ENCODE measurements at places on chromosomes 5 and 9.

DNA sequence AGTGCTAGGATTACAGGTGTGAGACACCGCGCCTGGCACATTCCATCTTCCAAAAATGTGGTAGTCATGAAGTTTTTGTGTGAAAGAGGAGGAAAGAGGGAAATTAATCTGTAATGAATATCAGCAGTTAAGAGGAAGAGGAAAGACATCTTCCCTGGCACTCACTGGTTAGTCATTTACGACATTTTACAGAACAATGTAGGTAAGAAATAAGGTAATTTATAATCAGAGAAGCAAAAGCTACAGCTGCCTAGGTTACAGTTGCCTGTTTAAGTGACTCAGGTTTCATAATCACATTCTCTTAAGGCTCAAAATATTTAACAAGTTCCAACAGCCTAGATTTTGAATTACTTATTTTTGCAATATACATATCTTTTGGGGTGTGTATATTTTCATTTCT lies 26.9 kb downstream of the CNOT6 start:
- no peak for DNase-seq

DNA sequence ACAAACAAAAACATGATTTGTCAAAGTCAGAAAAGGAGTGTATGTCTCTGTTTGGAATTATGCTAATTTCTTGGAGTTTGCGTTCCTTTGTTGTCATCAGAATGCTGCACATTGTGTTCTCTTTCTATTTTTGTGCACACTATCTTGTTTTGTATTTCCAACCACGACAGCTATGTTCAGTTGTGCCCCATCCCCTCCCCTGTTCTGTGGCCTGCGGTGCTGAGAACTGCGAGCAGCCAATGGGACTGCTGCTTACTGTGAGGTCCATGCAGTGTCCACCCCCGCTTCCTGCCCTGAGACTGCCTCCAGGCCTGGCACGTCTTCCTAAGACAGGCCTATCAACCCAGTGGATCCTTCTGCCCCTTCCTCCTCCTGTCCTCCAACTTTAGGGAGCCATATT lies 76.8 kb downstream of the PALM2AKAP2 start:
- no peak for DNase-seq

GRCh38 chr5:108084105-108084504 lies 297.8 kb downstream of the FBXL17 start:
- no peak for DNase-seq

GRCh38 chr5:14415698-14416074 lies 165.9 kb upstream of the OTULINL start:
- no peak for DNase-seq

GRCh38 chr5:77957-78804 lies 13.8 kb upstream of the PLEKHG4B start:
- DNase-seq: no peak

DNA sequence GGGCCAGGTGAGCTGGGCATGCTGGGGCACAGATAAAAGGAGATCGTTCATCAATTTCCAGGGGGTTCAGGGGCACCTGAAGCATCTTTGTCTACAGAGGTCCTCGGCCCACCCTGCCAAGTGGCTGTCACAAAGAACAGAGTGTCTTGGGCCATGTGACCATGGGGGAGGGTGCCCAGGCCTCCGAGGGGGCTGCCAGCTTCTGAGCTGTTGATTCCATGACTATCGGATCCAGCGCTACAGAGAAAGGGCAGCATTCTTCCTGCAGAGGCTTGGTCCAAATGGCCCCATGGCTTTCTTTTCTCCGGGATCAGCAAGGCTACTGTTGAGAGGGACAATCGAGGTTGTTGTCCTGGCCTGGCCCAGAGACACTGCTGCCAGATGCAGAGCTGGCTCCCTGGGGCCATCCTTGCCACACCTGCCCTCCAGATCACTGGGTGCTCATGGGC lies 289.2 kb downstream of the ZSWIM6 start:
- DNase-seq: no peak

GRCh38 chr9:132090771-132091170 lies 11.1 kb upstream of the MED27 start:
- no peak for DNase-seq

- DNase-seq: no peak
These were observed 496 bp downstream of the MAPK9 start for GRCh38 chr5:180291234-180291940.

- no peak for DNase-seq
These were observed 27.1 kb upstream of the PSAT1 start for GRCh38 chr9:78269784-78270183.

DNA sequence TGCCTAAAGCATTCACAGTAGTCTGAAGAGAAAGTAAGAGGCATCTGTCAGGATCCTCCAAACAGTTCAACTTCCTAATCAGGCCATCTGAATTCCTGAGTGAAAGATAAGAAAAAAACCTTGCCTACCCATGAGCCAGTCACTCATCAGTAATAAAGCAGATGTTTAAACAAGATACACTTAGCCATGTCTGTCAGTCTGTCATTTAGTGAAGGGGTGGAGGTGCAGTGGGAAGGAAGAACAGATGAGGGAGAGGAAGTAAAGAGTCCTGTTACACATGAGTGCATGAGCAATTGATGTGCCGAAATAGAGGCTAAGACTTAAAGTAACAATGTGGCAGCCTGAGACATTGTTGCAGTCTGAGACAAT lies 29.9 kb upstream of the DMRTA1 start:
- no peak for DNase-seq

DNA sequence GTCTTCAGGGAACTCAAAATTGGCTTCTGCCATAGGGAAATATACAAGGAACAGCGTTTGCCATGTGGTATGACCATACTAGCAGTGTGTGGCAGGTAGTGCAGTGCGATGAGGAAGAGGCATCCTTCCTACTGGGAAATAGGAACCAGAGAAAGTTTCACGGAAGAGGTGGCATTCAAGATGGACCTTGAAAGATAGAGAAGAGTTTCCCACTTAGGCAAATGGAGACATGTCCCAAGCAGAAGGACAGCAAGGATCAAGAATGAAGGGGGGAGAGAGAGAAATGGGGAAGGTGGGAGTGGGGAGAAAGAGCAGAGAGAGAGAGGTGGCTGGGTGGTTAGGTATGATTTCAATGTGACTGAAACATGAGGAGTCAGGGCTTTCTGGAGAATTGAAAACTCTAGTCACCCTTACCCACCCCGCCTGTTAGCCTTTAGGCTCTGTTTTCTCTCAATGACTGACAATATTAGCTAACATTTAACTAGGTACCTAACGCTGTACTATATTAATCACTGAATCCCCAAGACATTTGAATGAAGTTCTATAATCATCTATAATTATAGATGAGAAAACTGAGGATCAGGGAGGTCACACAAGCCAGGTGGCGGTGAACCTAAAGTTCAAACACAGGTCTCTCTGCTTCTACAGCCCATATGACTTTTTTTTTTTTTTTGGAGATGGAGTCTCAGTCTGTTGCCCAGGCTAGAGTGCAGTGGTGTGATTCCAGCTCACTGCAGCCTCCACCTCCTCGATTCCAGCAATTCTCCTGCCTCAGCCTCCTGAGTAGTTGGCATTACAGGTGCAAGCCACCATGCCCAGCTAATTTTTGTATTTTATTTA lies 171.3 kb downstream of the NR3C1 start:
- DNase-seq: no peak

DNA sequence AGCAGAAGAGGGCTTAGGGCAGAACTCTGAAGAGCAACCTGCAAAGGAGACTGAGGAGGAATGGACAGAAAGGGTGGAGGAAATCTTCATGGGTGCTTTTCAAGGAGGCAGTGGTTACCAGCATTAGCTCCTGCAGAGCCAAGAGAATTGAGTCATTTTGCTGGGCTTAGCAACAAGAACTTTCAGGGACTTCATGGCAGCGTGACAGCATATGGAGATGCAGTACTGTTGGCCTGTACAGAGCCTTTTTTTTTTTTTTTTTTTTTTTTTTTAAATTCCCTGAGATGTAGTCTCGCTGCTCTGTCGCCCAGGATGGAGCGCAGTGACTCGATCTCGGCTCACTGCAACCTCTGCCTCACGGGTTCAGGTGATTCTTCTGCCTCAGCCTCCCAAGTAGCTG lies 296.0 kb upstream of the DMRT1 start:
- no peak for DNase-seq

DNA sequence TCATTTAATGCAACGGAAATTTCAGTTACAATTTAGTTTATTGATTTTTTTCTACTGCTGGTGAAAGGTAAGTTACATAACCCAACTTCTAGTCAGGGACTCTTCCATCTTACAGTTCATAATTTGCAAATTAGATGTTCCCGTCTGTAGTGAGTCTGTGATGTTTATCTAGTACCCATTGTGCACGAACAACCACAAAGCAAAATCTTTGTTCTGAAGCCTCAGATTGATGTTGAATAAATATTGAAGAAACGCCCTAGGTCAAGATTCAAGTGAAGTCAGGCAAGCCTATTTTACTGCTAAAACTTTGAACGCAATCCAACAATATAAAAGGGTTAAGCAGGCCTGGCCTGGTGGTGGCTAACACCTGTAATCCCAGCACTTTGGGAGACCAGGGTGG lies 43.1 kb downstream of the BASP1 start:
- no peak for DNase-seq

DNA sequence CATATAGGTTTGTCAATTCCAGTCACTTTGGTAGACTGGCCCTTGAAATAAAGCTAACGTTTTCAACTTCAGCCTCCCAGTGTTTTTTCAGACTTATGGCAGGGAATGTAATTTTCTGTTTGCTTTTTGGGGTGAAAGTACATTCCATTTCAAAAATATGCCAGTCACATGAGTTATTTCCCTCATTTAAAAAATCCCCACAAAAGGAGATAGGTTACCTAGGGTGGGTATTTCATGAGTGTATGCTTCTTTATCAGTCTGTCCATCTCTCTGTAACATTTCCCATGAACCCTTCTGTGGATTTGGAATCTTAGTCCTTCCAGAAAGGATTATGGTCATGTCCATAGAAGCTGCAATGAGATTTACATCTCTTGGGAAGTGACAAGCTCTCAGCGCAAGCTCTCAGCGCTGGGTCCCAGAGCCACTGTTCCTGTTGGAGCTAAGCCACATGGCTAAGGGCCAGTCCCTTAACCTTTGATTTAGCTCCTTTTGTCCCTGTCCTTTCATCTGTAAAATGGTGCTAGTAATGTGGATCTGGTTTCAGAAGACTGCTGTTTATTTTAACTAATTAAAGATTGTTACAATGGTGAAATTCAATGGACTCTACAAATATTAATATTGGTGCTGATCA lies 294.9 kb downstream of the NR3C1 start:
- DNase-seq: no peak

GRCh38 chr5:157107508-157107907 lies 1.3 kb downstream of the HAVCR2 start:
- DNase-seq: no peak

GRCh38 chr9:2132484-2133082 lies 117.4 kb downstream of the SMARCA2 start:
- no peak for DNase-seq

- DNase-seq: no peak
These were observed 68.8 kb downstream of the C9orf50 start for GRCh38 chr9:129552064-129552463.

GRCh38 chr5:73687357-73687756 lies 61.4 kb downstream of the ARHGEF28 start:
- no peak for DNase-seq

DNA sequence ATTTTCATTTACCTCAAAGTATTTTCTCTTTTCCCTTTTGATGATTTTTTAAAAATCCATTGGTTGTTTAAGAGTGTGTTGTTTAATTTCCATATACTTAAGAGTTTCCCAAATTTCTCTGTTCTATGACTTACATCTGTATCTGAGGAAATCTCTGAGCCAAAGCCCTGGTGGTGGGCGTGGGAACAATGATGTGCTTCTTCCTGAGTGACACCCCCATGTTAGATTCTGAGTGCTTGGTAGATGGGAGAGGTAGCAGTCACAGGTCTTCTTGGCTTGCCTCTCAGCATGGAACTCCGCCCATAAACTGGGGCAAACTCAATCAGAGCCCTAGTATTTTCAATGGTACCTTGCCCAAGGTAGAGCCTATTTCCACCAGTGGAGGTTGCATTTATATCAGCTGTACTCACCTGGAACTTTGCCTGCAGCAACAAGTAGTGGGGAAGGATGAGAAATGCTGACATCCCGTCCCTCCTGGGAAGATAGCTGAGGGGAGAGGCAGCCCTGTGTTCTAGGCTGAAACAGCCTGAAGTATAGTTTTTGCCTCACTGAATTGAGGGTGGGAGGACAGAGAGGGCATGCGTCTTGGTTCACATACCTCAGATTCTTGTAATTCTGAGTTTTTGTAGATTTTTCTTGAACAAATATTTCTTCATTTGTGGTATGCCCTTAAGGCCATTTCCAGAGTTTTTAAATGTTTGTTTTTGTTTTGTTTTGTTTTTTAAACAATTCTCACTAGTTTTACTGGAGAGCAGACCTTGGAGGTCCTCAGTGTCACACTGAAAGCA lies 26.4 kb downstream of the C9orf43 start:
- DNase-seq: no peak

DNA sequence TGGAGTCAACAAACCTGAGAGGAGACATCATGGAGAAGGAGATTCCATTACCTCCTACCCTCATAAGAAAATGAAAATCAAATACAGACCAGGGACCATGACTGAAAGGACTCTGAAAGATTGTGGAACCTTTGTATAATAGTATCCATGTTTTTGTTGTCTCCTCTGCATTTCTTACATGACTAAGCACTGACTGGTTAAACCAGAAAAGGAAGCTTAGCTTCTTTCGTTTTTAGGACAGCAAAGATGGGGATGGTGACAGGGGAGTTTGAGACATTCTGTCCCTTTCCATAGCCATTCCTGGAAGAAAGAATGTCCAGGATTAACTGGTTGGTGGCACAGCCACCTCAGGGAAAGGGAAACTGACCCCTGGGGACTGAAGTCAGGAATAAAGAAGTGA lies 22.2 kb downstream of the ITGA1 start:
- DNase-seq: no peak

DNA sequence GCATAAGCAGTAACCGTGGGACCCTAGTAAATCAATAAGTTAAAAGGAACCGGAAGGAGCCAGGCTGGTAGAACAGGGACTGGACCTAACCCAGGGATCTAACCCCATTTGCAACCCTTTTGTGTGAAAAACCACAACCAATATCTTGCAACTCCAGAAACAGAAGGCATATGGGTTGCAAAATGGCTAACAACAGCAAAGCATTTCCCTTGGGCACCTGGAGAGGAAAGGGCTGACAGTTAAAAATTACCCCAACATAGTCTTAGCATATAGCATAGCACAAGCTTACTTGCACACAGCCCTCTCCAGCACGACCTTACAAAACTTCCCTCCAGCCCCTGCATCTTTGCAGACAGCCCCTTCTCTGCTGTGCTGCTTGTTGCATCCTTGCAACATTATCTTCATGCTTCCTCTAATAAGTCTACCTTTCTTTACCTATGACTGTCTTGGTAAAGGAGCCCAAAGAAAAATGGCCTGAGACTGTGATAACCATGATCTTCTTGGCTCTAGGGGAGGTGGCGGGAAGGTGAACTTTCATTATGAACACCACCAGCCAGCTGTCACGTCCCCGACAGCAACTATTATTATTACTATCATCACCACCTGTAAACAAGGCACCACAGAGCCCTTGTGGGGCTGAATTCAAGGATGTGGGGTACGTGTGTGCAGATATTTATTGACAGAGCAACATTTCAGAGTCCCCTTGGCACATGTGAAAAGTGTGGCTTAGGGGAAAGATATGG lies 49.8 kb downstream of the PRRC1 start:
- no peak for DNase-seq

Data from D721Med (cell line).